Activated CD4-positive, alpha-beta T cell treated with anti-CD3 and anti-CD28 coated beads, Interleukin-2, amount 50 U/mL, for 24 hours (primary cell): ENCODE measurements at places on chromosomes 5 and 9.

- no peak for DNase-seq
Measured at GRCh38 chr5:120621339-120621738, 157.2 kb downstream of the PRR16 start.

DNA sequence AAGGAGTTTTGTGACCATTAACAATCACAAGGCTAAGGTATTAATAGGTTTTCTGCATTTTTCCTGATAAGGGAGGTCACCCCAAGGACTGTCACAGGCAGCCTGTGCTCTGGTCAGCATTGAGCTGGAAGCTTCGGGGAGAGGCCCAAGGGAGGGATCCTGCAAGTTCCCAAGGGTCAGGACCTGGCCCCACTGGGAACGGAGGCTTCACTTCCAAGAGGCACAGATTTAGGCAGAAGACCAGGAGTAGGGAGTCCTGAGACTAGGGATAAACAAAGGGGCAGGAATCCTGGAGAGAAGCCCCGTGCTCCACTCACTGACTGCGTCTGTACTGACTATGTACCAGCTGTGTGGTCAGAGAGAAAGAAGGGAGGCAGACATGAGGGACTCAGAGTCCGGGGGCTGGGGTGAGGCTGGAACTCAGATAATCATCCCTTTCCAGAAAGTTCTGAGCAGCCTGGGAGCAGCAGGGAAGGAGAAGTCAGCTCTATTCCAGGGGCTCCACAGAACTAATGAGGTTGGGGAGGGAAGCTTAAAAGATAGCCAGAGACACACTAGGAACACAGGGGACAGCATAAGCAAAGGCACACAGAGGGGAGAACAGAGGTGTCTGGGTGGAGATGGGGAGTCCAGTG is 37.8 kb downstream of the B4GALT1 start:
- no peak for DNase-seq

GRCh38 chr5:132226516-132227234 is 978 bp downstream of the P4HA2 start:
- DNase-seq: no peak

DNA sequence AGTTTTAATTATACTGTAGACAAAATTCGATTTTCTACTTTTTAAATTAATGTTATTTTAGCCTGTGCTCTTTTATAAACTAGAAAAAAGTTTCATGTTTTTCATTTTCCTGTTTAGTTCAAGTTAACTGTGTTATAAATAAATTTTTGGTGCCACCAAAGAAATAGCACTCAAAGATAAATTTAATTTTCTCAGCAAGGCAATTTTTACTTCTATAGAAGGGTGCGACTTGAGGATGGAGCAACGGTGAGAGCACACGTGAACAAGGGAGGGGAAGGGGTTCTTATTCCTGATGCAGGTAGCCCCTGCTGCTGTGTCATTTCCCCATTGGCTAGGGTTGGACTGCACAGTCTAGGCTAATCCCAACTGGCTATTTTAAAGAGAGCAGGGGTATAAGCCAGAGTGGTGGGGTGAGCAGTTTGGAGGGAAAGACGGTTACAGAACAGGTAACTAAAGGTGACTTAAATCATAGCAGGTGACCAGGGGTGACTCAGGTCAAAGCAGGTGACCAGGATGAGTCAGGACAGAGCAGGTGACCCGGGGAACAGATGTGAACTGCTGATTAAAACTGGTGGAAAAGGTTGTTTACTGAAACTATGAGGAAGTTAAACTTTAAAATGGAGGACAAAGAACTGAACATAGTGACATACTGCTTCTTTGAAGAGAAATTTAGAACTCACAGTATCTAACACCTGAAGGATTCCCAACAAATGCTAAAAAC is 104.6 kb upstream of the GPBP1 start:
- no peak for DNase-seq

DNA sequence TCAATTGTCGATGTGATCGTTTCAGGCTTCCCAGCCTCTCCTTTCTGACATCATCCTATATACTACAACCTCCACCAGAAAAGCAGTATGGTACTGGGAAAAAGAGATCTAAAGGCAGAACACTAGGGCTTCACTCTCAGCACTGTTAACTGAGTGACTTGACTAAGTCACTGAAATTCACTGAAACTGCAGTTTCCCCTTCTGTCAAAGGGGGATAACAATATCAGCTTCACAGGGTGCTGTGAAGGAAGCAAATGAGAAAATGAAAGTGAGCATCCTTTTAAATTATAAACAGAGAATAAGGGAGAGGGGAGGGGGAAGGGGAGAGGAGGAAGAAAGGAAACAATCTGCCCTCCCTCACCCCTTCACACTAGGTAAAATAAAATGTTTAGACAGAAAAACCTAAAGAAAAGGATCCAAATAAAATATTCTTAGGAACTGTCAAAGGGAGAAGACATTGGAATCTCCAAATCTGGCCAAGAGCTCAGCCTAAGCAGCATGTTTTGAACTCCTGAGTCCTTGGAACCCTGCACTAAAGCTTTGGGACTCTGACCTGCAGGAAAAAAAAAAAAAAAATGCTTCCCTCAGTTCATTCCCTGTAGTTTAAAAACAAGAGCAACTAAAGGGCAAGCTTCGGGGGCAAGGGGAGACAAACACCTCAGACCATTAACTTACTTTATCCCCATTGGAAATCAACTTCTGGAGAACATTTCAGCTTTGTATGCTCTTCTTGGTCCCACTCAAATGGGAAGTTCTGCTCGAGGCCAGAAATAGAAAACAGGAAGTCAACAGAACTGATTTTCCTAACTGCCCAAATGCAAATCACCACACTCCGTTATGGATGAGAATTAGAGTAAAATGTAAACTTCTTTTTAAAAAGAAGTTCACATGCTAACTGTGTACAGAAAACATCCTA is 178.3 kb downstream of the DEPDC1B start:
- no peak for DNase-seq

GRCh38 chr9:124707666-124708065 is 63.4 kb downstream of the NR6A1 start:
- DNase-seq: no peak

DNA sequence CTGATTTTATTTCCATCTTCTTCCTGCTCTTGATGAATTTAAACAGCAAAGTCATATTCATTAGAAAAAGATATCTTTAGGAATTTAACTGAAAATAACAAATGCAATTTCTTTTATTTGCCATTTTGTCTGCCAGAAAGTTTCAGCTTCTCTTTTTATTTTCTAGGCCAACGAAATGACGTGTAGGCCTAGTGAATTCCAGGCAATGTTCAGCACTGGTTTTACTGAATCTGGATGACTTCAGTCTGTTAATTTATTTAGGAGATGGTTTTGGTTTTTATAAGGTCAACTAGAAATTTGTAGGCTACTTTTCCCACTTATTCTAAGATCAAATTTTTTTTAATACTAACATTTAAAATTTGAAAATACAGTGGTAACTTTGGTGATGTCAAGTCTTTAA is 129.1 kb upstream of the VCAN start:
- no peak for DNase-seq

DNA sequence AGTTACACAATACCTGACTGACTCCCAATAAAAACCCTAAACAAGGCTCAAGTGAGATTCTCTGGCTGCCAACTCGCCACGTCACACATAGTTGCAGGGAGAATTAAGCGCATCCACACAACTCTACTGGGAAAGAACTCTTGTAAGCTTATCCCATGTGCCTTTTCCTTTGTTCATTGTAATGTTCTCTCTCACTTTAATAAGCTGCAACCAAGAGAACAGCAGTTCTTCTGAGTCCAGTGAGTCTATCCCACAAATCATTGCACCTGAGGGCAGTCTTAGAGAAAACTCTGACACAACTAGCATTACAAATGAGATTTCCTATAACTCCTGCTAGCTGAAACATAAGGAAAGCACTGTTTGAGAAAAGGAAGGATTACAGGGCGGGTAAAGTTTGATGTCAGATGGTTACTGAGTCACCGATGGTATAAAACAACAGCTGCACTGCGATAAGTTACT is 27.4 kb downstream of the CENPK start:
- no peak for DNase-seq

- DNase-seq: no peak
Measured at GRCh38 chr5:98917433-98917832, 11.4 kb downstream of the CHD1 start.

DNA sequence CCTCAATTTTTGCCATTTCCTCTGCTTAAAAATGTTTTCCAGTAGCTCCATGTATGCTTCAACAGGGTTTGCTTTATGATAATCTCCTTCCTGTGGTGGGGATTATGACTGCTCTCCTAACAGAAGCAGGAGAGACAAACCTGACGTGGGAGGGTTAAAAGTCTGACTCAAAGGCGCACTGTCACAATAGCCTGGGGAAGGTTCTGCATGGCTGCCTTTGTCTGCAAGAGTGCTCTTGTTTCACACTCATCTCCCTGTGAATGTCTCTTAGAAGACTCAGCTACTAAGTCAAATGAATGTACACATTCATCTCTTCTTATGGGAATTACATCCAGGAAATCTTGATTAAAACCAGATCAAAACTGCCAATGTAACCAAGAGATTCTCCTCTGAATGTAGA is 90.9 kb upstream of the MTAP start:
- DNase-seq: no peak

GRCh38 chr9:70789086-70789485 is 332.3 kb downstream of the TRPM3 start:
- DNase-seq: no peak

DNA sequence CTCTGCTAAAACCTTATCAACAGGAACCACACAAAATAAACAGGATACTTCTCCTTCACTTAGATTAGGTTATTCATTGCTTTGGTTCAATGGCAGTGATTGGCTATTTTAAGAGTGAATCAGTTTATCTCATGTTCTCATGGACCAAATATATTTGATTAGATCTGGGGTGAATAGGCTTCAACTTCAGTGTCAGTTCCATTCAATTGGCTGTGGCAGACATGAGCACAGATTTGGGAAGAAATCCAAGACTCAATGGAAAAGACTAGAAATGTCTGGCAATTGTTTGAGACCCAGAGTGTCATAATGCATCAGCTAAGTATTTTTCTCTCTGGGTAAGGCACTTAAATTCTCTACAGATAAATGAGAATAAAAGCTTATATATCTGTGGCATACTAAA is 37.1 kb downstream of the CDH18 start:
- DNase-seq: no peak

GRCh38 chr5:116605310-116606070 is 30.9 kb upstream of the SEMA6A start:
- DNase-seq: no peak

GRCh38 chr9:69149321-69149807 is 24.7 kb upstream of the TJP2 start:
- DNase-seq: no peak

DNA sequence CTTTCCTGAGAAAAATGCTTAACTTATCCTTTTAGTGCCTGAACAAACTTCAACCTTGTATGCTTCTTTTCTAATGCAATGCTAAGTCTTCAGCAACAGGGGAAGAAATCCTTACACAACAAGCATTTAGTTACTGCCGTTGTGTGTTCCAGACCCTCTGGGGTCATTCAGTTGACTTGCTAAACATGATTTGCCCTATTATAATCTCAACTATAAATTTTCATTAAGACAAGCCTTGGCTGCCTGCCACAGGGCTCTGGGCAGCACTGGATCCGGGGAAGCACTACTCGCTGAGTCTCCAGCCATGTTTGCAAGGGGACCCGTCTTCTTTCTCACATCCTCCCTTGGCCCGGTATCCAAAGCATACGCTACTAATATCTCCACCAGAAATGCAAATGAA is 58.1 kb downstream of the PTCH1 start:
- no peak for DNase-seq

DNA sequence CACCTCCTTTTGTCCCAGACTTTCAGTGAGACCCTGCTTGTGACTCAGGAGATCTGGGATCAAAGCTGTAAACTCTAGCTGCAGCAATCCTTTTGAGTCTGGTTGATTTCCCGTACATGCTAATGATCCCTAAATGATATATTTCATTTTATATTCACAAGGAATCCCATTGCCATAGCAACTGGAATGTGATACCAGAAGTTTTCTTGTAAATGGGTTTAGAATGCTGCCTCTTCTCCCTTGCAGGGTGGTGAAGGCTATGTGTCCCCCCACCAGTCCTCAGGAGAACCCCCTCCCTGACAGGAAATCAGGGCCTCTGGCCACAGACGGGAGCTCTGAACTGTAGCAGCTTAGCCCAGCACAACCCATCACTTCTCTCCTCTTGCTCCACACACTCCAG is 215.0 kb downstream of the FSTL4 start:
- no peak for DNase-seq

DNA sequence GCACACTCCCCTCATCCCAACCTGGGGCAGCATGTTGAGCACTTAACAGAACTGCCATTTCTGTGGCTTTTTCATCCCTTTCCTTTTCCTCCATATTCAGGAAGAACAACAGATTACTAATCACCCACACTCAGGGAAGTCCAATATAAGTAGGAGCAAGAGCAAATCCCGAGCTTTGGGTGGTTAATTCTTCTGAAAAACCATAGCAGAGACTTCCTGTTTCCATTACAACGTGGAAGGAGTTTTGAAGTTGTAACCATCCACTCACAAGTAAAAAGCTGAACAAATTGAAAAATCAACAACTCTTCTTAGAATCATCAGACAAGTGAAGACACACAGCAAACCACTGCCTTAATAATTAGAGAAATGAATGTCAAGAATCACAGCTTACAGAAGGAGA is 8.2 kb downstream of the CTSL start:
- no peak for DNase-seq
